ENCODE measurements at places on chromosomes 2 and 18.

- no peak for DNase-seq
These were observed 38.5 kb upstream of the KLF11 start for GRCh38 chr2:10004836-10005235.

DNA sequence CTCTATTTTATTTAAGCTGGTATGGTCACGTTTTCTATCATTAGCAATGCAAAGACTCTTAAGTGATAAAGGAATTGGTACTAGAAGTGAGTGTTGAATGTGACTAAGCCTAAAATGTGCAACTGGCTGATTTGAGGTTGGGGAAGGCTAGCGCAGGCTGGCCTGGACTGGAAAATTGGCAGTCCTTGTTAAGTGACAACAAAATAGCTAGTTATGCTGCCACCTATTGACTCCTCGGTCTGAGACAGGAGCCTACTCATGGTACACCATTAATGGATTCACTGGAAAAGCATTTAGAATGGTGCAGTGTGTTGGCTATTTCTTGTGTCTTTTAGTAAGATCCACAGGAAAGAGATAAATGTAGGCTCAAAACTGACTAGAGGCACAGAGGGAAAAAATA lies 5.7 kb upstream of the WIPF1 start:
- no peak for DNase-seq

- no peak for DNase-seq
These were observed 2.8 kb upstream of the ZNF236 start for GRCh38 chr18:76819411-76820136.

DNA sequence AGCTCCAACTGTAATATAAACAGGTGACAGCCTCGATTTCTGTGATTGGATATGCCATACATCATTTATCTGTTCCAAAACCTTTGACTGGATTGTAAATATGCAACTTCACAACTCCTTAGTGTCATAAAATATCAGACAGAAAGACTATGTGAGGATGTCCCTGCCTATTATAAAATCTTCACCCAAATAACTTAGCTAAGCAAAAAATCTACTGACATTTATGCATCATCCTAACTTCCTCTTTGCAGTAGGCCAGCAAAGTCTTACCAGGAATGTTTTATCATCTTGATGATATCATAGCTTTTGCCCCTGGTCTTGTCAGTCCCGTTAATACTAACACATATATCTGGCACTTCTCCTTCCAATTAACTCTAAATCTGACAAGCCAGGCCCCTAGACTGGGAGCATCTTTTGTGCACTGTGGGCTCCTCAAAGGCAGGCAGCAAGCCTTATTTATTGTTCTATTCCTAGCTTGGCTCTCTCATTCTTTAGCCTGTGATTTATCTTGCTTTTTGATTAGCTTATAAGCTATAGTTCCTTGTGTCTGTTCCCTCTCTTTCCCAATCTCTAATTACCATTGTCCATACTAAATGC lies 356.5 kb upstream of the HNMT start:
- DNase-seq = no peak
